ENCODE measurements at places on chromosomes 7 and 10.

DNA sequence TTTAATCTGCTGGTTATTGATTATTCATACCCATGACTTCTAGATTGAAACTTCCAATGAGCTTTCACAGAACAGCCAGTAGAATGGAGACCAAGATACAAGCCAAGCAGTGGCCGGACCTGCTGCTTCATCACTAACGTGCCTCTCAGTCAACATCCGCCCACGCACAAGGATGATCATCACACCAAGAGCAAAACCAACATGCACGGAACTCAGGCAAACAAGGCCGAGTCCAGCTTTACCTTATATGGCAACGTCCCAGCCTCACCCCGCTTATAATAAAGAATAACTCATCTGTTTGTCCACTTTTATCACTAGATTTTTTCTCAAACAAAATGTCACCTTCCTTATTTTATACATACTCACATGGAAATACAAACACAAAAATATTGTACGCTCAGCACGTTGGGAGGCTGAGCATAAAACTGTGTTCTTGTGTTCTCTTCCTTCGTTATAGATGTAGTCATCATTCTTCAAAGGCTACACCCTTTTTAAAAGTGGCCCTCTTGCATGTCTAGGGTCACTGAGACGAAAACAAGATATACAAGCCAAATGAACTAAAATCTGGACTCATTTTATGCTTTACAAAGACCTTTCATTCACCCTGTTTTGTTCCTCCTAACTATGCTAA is 122.7 kb downstream of the SFMBT2 start:
- peak; percentile 9 for DNase-seq

GRCh38 chr10:78384049-78384431 is 350.4 kb downstream of the RPS24 start:
- no peak for DNase-seq

DNA sequence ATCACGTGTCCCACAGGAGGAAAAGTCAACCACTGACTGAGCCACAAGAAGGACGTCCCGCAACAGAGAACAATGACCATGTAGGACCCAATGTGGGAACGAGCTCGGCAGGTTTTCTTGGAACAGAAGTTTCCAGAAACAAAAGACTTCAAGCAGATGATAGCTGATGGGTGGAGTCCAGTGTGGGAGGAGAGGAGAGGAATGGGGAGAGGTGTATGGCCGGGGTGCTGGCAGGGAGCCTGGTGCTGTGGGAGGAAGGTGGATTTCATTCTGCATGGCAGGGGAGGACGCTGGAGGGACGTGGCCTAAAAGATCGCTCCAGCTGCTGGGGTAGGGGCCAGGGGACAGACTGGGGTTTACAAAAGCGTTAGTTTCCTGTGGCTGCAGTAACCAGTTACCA is 48.5 kb upstream of the LMTK2 start:
- DNase-seq, result no peak

DNA sequence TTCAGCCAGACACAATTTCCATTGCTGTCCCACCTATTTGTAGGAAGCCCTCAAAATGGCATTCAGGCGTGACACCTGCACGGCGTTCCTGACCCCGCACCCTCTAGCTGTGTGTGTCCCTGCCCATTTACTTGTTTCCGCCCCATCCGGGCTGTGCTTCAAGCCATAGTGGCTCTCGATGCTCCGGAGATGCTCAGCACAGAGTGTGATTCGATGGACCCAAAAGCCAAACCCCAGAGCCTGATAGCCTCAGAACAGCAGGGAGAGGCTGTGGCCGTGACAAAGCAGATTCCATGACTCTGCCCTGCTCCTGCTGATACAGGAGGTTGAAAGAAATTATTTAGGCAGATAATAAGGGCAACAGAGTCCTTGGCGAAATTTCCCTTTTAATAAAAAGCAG is 13.4 kb downstream of the BUD31 start:
- DNase-seq, result no peak
